ENCODE measurements at places on chromosomes 2 and 18. TPM values are rescaled to one million over a fixed set of nuclear protein-coding genes. Genes with fewer than 3 reads are reported as not detected.
A peak's percentile ranks its signal among the peaks of the same experiment; 100 is the strongest.

DNA sequence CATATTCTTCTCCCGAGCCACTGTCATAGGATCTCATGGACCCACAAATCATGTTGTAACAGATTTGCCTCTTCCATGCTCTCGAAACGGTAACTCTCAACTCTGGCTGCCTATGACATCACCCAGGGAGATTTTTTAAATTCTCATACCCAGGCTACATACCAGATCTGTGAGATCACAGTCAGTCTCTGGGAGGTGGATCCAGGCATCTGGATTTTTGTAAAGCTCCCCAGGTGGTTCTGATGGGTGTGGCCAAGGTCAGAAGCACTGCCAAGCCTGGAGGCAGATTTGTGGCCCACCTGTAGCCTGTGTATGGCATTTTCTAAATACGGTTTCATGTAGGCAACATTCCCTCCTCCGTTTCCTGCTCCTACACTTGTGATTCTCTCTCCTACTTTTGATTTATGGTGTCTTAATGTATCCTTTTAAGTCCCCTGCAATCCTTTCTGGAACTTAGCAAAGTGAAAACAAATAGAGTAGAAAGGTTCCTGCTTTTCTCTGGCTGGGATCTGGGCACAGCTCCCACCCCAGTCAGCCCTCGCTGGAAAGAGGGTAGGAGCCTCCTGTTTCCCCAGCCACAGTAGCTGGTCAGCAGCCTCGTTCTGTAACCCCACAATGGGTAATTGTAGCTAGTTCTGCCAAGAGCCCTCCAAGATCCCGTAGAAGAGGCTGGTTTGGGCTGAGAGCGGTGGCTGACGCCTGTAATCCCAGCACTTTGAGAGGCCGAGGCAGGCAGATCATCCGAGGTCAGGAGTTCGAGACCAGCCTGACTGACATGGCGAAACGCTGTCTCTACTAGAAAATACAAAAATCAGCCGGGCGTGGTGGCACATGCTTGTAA is 96.2 kb downstream of the KLHL29 start:
- DNase-seq = peak; percentile 68

TIMM21 gene
- total RNA-seq = 52.0 TPM

SCG2 gene
- total RNA-seq = 2.4 TPM

OSR1 gene
- total RNA-seq = 20.1 TPM

Data from tongue (tissue), 3 donors.